Cortex of kidney (tissue), 1 donor: ENCODE measurements at places on chromosomes 6 and 20.

GRCh38 chr6:34223381-34223955, 13.2 kb upstream of the HMGA1 start:
- DNase-seq: no peak

GRCh38 chr20:24643731-24644626, 174.6 kb downstream of the SYNDIG1 start:
- no peak for DNase-seq

DNA sequence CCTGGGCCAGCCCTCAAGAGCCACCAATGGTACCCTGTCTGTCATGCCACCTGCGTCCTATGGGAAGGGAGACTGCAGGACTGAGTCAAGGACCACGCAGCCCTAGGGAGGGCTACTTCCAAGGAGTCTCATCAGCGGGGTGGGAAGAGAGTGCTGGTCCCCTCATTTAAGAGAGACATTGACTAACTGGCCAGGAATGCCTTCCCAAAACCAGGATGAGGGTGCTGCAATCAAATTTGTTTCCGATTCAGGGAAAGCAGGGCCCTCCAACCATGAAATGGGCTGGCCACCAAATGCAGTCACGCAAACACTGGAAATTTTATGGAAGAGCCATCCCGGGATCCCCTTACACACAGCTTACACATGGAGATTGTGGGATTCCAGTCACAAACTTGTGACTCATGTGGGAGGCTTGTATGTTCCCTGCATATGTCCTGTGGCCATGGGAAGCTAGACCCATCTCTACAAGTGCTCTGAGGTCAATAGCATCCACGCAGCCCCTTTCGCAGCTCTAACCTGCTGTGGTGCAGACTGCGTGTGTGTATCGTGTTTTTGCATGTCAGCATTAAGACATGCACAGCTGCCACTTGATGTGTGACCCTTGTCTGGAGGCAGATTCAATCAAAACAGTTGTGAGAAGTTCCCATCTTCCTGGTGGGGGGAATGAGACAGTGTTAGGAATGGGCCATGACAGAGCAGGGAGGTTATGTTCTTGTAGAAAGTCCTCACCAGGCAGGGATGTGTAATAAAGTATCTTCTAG, 53.0 kb upstream of the CST7 start:
- no peak for DNase-seq

- no peak for DNase-seq
Observed at GRCh38 chr6:99613409-99613704, 6.7 kb downstream of the PRDM13 start.

GRCh38 chr6:12103158-12103557, 91.0 kb downstream of the HIVEP1 start:
- no peak for DNase-seq

GRCh38 chr20:56247954-56248782, at the start of gene MC3R:
Gene MC3R, plus strand, starts transcription at chr20:56248732. Its CDS starts 112 bp downstream, at chr20:56248844.
- no peak for DNase-seq

- no peak for DNase-seq
Observed at GRCh38 chr6:106275692-106276091, 49.9 kb downstream of the ATG5 start.

GRCh38 chr20:61570646-61571195, 318.7 kb downstream of the CDH4 start:
- DNase-seq: no peak

DNA sequence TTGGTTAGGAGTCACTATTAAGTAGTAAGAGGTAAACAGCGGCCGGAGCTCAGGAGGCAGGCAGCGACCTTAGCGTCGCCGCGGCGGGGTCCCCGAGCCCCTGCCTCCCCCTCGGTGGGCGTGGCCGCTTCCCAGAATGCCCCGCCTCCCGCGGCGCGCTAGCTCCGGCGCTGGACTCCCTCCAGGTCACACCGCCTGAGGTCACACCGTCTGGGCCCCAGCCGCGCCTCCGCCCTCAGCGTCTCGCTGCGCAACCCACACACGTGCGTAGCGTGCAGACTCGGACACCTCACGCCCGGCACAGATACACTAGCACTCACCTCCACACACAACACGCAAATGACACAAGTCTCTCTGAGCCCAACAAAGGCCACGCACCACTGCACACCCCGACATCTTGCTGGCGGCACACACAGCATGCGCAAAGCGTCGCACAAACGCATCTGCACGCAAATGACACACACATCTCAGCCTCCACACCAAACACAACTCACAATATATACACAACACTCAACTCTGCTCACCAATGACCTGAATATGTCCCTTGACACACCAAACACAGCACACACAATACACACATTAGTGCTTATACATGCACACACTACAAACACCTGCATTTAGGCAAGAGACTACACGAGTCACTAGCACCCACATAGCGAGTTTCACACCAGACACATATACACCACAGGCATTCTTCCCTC, 17.6 kb upstream of the CDKN1A start:
- DNase-seq: no peak

GRCh38 chr6:63321821-63322220, 2.0 kb upstream of the LGSN start:
- no peak for DNase-seq

DNA sequence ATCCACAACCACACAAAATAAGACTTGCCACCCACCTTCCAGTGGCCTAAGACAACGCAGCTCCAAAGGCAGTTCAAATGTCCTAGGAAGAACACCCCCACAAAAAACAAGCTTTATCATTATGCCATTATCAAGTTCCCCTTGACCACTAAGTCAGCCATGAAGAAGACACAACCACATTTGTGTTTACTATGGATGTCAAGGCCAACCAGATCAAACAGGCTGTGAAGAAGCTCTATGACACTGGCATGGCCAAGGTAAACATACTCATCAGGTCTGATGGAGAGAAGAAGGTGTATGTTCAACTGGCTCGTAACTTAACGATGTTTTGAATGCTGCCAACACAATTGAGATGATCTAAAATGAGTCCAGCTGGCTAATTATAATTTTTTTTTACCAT, 26.1 kb downstream of the SEC63 start:
- no peak for DNase-seq

GRCh38 chr6:21141616-21142303, 451.8 kb upstream of the SOX4 start:
- no peak for DNase-seq

DNA sequence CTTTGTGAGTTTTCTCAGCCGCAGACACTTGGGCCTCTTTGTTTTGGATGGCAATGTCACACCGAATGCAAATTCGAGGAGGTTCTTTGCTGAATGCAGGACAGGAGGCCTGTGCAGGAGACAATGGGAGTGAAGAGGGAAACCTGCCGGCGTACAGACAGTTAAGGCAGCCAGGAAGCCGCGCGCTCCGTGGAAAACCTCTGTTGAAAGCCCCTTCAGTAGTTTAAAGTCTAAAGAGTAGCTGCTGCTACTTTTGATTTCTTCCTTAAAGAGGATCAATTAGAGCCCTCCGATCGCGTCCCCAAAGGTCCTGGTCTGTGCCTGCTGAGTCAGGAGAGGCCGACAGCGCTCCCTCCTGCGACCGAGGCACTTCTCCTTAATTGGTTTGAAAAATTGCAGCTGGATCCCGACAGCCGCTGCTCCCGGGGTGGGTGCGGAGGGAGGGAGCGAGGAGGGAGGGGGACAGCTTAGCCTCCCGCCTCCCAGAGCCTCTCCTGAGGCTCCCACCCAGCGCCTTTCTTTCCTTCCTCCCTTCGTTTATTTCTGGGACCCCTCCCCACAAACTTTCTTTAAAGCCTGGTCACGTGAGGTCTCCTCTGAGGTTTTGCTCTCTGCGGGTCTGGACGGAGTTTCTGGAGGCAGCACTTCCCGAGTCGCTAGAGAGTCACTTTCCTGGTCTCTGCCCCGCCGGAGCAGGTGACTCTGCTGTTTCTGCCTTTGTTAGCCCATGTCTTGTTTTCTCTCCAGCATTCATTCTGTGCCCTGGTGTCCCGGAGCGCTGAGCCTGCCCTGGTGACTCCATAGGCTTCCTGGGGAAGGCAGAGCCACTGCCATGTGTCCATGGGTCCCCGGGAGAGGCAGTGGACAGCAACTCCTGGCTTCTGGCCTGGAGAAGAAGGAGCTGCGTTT, 22.3 kb upstream of the RPP40 start:
- DNase-seq: no peak

DNA sequence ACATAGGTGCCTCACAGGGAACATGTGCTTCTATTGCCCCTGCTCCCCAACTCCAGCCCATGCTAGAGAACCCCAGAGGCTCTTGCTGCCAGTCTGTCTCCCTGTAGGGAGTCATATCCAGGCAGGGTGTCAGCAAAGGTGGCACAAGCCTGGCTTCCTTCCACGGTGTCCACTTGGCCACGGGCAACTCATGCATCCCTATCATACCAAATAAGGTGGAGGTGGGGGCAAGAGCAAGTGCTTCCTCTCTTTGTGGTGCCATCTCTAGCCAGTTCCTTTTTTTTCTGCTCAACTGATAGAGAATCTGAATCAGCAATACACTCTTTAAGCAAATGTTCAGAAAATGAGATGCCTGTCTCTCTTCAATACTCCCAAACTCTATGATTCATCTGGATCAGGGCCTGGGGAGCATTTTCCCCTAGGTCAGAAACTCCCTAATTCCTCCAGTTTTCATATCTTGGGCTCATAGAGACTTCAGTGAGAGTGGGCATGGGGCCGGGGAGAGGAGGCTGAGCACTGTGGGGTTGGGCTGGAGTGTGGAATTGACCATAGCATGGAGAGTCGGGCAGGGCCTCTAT, 105.1 kb upstream of the GPR6 start:
- DNase-seq: no peak

- DNase-seq: no peak
Observed at GRCh38 chr20:49446808-49447207, 35.7 kb downstream of the KCNB1 start.

GRCh38 chr6:21022343-21023107, 488.3 kb downstream of the CDKAL1 start:
- no peak for DNase-seq

GRCh38 chr20:19465536-19465935, 253.1 kb downstream of the SLC24A3 start:
- DNase-seq: no peak

- no peak for DNase-seq
Observed at GRCh38 chr6:120805276-120805675, 529.0 kb downstream of the TBC1D32 start.

GRCh38 chr6:105872249-105872648, 213.9 kb upstream of the PRDM1 start:
- DNase-seq: no peak

DNA sequence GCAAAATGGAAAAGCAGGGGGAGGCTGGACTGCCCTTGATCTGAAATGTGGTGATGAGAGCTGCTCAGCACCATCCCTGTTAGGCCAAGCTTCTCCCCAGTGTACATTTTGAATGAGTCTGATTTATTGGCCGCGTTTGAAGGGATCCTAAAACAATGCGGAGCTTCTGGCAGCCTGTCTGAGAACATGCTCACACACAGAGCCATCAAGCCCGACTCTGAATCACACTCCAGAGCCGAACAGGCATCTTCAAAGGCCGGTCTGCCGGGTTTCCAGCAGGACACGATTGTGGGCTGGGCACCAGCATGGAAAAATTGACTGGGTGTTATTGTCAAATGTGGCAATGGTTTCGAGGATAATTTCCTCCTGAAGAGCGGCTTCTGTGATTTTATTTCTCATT, 235.9 kb downstream of the TFAP2C start:
- DNase-seq: no peak

DNA sequence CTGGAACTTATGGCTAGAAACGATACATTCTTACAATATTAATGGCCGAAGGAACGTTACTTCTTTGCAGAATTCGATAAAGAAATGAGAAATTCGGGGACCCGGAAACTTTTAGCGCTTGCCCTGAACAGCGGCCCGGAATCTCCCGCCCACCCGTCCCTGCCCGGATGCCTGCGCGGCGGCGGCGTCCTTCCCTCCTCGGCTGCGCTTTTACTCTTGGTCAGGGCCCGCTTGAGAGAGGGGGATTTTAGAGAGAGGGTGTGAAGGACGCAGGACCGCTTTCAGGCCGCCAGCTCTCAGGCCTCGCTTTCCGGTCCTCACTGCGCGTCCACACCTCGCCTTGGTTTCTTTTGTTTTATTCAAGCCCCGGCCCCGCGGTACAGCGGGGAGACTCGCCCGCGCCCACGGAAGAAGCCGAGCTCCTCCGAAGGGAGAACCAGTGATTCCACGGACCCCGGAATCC, 243.7 kb downstream of the ARID1B start:
- DNase-seq: no peak

GRCh38 chr6:113645986-113646385, 211.2 kb upstream of the MARCKS start:
- DNase-seq: no peak

DNA sequence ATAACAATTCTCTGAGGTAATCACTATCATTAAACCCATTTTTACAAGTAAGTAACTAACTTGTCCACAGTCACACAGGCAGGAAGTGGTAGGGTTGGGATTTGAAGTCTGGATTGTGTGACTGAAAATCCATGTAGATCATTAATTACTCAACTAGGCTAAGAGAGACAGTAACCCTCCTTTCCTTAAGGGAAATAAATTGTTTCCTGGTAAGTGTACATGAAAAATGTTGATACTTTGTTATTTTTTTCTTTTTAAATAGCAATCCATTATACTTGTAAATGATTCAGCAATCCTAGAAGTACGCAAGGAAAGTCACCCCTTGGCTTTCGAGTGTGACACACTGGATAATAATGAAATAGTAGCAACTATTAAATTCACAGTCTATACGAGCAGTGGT, 11.6 kb downstream of the SPACA1 start:
- no peak for DNase-seq

GRCh38 chr20:20549267-20549612, 163.2 kb downstream of the RALGAPA2 start:
- DNase-seq: no peak

- no peak for DNase-seq
Observed at GRCh38 chr20:19735446-19735845, 22.6 kb upstream of the RIN2 start.

- no peak for DNase-seq
Observed at GRCh38 chr6:129744201-129744879, 34.4 kb upstream of the ARHGAP18 start.

GRCh38 chr6:141677598-141678211, 455.0 kb upstream of the GJE1 start:
- DNase-seq: no peak

DNA sequence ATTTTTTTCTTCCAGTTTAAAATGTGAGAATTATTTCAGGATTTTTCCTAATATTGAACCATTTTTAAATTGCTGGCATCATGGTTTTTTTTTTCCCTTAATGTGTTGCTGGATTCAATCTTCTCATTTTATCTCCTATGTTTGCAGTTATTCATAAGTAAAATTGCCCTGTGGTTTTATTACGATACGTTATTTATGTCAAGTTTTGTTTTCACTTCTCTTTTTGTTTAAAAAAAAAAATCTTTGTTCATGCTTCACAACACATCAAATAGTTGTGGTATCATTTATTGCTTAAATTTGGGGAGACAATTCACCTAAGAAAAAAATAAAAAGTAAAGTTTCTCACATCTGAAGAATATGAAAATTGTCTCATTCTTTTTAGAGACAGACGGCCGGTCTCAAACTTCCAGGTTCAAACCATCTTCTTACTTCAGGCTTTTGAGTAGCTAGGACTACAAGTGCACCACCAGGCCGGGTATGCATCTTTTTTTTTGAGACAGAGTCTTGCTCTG, 239.3 kb upstream of the ID4 start:
- DNase-seq: no peak

DNA sequence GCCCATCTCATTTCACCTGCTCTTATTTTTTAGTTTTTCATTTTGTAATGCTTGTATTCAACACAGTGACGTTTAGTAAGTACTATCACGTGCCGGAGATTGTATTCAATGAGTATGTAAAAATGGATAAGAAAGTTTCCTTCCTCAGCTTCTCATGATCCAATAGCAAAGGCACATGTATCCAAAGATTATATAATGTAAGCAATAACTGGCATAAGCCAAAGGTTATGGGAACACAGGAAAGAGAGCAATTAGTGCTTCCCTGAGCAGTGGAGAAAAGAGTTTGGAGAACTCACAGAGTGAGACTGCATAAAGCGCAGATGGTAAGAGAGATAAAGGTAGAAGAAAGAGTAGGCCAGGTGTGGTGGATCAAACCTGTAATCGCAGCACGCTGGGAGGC, 21.8 kb upstream of the LTV1 start:
- no peak for DNase-seq
